Hematopoietic multipotent progenitor cell (in vitro differentiated cells): ENCODE measurements at places on chromosomes 13 and 19.
A peak's percentile ranks its signal among the peaks of the same experiment; 100 is the strongest.

- no peak for DNase-seq
Measured at GRCh38 chr19:33887891-33888290, 91.2 kb downstream of the KCTD15 start.

DNA sequence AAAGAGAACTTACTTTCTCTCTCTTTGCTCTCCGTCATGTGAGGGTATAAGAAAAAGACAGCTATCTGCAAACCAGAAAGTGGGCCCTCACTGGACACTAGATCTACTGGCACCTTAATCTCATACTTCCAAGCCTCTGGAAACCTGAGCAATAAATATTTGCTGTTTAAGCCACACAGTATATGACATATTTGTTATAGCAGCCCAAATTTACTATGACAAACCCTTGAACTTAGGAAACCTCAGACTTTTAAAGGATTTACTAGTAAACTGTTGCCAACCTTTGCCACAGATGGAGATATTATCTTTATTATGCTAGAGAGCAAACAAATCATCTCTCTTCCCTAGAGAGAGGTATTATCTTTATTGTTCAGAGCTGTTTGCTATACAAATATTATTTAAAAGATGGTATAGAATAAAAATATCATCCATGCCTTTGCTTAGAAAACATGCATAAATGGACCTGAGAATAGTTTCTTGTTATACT, 1446.1 kb downstream of the SLITRK1 start:
- DNase-seq = no peak

GRCh38 chr13:30841154-30841553, 64.9 kb upstream of the MEDAG start:
- DNase-seq = no peak

DNA sequence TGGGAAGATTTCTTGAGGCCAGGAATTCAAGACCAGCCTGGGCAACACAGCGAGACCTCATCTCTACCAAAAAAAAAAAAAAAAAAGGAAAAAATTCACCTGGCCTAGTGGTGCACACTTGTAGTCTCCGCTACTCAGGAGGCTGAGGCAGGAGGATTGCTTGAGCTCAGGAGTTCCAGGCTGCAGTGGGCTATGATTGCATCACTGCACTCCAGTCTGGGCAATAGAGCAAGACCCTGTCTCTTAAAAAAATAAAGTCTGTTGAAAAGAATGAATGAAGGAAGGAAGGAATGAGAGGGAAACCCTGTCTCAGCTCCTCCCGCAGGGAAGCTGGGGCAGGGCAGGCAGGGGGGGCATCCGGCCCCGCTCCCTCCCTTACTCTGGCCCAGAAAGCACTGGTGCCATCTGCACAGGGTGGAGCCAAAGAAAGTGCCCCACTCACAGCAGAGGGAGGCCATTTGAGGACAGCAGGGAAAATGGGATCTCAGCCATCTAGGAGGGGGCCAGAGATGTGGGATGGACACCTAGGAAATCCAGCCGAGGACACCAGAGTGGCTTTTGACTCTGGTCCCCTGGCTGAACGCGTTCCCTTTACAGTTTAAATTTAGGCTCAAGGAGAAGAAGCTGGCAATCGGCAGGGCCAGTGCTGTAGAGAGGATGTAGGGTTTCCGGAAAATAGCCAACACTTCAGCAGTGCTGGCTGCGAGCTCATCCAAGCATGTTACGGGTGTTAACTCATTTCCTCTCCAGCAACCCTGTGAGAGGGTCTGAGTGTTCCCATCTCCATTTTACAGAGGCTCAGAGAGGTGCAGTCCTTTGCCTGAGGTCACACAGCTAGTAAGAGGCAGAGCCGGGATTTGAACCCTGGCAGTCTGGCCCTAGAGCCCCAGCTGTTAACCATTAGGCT, 3.6 kb upstream of the HPN start:
- peak; percentile 36 for DNase-seq

DNA sequence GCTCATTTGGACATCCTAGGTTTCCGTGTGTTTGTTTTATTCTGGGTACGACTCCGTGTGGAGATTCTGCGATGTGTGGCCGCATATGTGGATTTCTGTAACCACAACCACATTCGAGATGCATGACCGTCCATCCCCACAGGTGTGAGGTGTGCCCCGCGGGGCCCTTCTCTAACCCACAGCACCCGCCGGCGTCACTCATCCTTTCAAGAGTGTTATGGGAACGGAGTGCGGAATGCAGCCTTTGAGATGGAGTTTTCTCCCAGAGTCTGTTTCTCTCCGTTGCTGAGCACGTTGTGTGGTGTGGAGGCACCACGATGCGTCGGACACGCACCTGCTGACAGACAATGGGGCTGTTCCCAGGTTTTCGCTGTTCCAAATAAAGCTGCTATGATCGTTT, 40.0 kb downstream of the C13orf46 start:
- DNase-seq = no peak

DNA sequence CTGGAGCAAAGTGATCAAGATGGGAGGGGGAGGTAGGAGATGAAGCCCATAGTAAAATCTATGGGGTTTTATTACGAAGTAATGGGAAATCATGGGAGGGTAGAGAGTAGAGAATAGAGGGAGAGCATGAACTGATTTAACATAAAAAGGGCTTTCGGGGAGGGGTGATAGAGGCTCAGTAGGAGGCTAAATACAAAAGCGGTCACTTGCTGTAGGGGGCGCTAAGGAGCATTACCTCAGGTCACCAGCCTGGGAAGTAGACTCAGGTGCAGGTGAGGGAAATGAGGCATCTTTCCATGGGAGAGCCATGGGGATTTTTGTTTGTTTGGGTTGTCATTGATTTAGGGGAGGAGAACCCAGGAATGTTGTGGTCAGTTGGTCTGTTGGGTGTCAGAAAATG, 14.1 kb downstream of the KRTDAP start:
- DNase-seq = no peak

- DNase-seq = no peak
Measured at GRCh38 chr19:944171-944567, 18.3 kb downstream of the ARID3A start.

DNA sequence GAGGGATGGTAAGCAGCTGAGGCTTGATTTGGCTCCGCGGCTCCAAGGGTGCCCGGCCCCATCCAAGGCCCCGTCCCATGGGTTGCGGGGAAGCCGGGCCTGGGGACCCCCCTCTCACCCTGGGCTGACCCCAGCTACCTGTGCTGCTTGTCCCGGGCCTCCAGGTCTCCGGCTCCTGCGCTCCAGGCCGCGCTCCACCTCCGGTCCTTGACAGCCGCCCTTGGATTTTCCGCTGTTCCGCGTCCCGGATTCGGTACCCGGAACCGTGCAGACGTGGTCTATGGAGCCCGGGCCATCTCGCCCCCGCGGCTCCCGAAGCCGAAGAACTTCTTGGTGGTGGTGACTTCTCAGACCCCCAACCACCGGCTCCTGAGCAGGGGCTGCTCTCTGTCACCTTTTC, 48.3 kb upstream of the C1QTNF9B start:
- DNase-seq = no peak

DNA sequence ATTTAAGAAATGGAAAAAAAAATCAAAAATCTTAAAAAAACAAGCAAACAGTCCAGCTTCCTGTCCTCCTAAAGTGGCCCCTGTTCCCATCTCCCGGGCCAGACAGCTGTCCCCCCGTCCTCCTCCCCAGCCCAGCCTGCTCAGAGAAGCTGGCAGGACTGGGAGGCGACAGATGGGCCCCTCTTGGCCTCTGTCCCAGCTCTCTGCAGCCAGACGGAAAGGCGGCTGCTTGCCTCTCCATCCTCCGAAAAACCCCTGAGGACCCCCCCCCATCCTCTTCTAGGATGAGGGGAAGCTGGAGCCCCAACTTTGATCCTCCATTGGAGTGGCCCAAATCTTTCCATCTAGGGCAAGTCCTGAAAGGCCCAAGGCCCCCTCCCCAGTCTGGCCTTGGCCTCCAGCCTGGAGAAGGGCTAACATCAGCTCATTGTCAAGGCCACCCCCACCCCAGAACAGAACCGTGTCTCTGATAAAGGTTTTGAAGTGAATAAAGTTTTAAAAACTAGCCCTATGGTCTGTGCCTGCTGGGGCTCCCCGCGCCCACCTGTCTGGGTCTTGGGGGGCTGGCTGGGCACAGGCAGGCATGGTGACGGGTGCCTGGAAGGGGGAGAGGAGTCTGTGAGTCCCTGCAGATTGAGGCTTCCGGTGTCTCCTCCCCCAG, 3.8 kb downstream of the GADD45GIP1 start:
- no peak for DNase-seq

DNA sequence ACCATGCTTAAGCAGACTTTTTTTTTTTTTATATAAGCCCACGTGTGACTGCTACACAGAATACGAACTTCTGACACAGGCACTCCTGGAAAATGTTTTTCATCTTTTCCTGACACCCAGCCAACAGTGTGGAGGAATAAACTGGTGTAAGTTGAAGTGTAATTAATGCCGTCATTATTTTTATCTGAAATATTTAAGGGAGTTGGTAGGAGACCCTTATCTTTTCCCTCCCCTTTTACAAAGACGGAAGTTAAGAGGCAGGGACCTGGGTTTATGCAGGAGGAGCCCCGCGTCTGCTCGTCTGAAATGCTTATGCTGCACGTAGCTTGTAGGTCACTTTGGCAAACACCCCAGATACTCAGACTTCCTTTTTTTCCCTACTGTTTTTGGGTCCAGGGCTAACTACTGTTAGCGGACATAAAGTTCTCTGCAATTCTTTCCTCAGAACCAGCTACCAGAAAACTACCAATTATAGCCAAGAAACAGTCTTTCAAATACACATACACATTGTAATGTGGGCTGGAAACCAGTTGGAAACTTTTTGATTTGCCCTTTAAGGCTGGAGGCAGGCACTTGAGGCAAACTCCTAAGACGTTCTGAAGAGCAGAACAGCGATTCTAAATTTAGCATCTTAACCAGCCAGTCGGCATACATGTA, 50.8 kb downstream of the EFNB2 start:
- no peak for DNase-seq

GRCh38 chr19:11179716-11180297, 17.5 kb downstream of the KANK2 start:
- no peak for DNase-seq

- DNase-seq = no peak
Measured at GRCh38 chr19:15116856-15117255, 9.7 kb downstream of the SYDE1 start.

DNA sequence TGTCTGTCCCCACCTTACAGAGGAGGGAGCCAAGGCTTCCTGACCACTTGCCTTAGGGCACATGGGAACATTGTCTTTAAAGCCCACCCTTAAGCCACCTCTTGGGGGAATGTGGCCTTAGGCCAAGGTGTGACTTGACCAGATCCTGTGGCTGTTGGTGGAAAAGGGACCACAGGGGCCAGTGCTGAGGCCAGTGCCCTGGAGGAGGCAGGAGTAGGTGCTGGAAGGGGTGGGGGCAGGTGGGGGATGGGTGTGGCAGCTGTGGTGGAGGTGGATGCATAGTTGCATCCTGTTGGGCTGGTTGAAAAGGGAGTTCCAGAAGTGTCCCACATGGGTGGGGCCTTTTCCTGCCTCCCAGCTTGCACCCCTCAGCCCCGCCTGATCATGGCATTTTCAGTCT, 44.8 kb downstream of the DNM2 start:
- no peak for DNase-seq

- no peak for DNase-seq
Measured at GRCh38 chr19:40503320-40503695, 36.5 kb downstream of the SPTBN4 start.

DNA sequence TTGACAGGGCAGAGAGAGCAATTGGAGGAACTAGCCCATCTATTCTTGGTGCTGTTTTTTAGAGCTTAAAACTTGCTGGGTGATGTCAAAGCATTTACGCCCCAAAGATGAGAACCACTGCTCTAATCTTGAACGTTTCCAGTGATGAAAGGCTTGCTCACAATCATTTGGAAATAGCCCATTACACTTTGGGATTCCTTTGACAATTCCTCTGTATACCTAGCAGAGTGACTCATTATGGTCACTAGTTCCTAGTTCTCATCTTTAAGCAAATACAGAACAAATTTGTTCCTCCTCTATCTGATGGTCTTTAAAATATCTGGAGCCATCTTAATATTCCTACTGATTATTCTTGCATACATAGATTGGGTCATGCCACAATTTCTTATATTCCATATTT, 112.3 kb downstream of the GPC6 start:
- no peak for DNase-seq

DNA sequence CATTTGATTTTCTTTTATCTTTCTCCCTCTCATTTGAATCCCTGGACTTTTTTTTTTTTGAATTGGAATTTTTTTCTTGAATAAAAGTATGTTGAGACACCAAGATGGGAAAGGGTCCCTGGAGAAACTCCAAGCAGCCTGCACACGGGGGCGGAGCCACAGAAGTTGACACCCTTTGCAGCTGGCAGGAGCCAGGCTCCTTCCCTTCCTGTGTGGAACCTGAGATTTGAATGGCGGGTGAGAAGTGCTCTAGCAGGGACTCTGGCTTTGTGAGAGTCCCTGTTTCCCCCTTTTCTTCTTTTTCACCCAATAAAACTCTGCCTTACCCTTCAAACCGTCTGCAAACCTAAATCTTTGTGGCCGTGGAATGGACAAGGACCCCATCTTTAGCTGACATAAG, 1381.0 kb upstream of the MIR17HG start:
- no peak for DNase-seq

DNA sequence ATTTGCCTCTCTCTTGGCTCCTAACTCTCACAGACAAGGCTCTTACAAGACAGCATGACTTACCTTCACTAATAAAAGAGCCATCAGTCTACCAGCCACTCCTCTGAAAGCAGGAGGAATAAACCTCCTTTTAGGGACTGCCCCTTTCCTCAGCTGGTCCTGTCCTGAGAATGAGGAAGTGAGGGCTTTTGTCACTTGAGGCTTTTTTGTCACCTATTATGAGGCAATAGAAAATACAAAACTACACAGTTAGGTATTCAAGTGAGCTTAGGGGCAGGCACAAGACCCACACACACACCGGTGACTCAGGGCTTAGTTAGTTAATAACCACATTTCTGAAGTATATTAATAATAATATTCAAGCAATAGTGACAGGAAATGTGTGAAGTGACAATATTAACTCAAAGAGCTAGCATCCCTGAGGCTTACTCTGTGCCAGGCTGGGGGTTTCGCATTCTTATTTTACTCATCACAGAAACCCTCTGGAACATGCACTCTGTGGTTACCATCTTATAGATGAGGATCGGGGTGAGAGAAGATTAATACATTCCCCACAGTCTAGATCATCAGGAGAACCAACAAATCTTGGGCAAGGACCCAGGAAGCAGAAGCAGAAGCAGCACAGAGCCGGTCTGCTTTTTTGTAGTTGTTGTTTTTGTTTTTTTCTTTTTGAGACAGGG, 379.9 kb downstream of the LIG4 start:
- DNase-seq = no peak

- no peak for DNase-seq
Measured at GRCh38 chr13:106275446-106276032, 259.9 kb downstream of the EFNB2 start.
